ENCODE measurements at places on chromosomes 1 and 21. TPM values are rescaled to one million over a fixed set of nuclear protein-coding genes. Genes with fewer than 3 reads are reported as not detected.
A peak's percentile ranks its signal among the peaks of the same experiment; 100 is the strongest.

Gene FCRL1
- total RNA-seq: not detected

Gene LRRC53
- under 0.01 TPM for total RNA-seq

Gene OR11L1
- not detected for total RNA-seq

Gene OLIG1
- 6.1 TPM for total RNA-seq

Gene RNF223
- not detected for total RNA-seq

Gene PRXL2B
- total RNA-seq: 12.6 TPM

DNA sequence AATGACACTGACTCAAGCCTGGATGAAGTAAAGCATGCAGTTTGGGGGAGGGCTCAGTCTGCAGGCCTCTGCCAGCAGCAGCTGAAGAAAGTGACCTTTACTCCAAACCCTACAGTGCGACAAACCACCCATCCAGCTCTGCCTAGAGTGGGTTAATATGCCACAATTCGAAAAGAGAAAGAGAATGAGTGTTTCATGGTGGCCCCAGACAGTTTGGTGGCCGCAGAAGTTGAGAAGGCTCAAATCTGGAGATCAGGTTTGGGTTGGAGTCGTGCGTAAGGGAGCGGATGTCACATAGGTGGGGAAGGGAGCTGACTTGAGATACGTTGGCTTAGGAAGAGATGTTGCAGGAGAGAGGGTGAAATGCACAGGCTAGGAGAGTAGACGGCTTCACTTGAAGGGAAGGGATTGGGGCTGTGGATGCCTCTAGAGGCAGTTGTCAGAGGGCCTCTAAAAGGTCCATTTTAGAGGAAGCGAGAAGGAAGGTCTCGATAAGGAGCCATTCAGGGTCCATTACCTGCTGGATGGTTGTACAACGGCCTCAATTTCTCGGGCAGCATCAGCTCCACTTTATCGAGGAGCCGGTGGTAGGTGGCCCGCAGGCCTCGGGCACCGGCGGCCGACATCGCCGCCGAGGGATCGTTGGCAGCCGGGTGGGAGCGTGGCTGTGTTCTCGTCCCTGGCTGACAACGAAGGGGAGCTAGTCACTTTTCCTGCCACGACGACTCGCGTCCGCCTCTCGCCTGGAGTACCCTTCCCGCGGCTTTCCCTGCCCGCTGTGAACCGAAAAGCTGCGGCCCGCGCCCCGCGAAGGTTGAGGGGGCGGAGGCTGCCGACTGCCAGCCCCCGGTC lies 1.0 kb upstream of the DCAF6 start:
- no peak for DNase-seq

DNA sequence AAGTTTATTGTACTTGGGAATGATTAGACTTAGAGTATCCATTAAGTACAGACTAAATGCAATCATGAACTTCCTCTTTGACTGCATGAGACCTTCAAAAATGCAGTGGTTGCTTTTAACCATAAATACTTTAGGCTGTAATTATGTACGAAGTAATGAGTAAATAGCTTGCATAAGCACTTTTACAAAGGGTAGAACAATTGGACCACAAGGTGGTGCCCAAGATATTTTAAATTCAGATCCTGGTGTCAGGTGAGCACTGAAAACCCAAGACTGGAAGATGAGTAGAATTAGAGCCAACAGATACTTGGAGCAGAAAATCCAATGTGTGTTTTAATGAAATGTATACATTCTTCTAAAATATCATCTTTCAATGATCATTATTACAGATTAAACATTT lies 43.4 kb upstream of the RHOU start:
- peak; percentile 34 for DNase-seq

- no peak for DNase-seq
These were observed 4.9 kb downstream of the CNN3 start for GRCh38 chr1:94921977-94922376.

DNA sequence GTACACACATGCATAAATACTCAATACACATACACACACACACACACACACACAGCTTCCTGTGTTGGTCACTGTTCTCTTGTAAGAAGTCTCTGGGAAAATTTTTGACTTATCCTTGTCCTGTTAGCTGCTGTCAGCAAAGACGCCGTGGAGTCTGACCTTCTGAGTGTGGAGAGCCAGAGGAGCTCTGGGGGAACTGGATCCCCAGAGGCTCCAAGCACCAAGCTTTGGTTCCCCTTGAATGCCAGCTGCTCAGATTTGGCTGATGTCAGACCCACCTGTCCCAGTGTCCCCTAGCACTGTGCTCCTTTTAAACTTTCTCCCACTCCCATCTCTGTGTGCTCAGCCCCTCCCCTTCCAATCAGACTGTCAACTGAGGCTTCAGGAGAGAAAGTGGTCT lies 319.1 kb downstream of the CAMTA1 start:
- no peak for DNase-seq

- no peak for DNase-seq
These were observed 32.1 kb upstream of the PDE9A start for GRCh38 chr21:42621166-42621818.

GRCh38 chr21:29295066-29295650 lies 3.6 kb upstream of the BACH1 start:
- DNase-seq: no peak

DNA sequence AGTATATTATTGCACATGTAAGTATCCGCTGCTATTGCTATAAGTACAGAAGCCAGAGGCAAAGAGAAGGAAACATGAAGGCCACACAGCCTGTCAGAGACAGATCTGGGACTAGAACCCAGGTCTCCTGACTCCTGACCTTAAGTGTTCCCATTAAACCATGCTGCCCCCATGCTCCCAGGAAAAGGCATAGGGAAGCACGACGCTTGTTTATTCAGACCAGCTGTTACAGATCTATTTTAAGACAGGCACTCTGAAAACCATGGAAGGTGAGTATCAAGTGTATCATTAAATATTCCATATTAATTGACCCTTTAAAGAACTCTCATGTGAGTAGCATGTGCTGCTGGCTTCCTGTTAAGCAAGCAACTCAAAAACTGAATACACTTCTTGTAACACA lies 11.4 kb downstream of the VAV3 start:
- no peak for DNase-seq

DNA sequence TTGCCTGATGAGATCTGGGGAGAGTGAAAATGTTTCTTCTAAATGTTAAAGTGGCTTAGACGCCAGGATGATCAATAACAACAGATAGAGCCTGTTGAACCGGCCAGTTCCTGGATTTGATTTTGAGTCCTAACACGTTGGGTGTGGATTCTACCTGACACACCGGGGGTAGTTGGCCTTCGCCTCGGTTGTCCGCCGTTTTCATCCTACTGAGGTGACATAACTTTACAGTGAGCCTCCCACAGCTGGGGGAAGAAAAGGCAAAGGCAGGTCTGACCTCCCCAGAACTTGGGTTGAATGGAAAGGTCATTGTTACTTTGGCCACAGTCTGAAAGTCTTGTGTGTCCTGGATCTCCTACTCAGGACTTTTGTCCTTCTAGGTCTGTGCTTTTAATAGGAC lies 1.1 kb downstream of the PGD start:
- no peak for DNase-seq

GRCh38 chr1:96579636-96580035 lies 141.9 kb upstream of the PTBP2 start:
- DNase-seq: no peak

DNA sequence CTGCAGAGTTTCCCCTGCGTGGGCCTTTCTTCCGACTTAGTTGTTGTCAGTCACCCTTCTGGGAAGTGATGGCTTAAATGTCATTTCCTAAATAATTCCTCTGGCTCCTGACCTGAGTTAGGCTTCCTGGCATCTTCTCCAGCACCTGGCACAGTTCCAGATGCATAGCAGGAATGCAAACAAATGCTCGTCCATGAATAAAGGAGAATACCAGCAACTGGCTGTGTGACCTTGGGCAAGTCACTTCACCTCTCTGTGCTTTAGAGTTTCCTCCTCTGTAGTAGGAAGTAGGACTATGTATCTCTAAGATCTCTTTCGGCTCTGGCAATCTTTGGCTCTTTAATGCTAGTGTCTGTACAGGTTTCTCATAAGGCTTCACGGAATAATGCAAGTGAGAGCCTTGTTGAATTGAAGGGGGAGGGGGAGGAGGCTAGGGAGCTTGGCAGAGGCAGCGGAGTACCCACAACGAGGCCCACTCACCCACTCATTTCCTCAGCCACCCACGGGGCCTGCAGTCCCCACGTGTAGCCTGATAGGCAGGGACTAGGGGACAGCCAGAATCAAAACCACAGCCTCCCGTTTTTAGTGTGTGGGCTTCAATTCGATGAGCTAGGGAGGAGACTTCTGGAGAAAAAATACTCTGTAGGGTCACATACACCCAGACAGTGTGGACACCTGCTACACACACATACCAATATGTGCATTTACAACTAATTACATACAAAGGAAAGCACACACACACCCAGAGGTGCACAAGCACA lies 48.1 kb downstream of the TENT5C start:
- DNase-seq: no peak

DNA sequence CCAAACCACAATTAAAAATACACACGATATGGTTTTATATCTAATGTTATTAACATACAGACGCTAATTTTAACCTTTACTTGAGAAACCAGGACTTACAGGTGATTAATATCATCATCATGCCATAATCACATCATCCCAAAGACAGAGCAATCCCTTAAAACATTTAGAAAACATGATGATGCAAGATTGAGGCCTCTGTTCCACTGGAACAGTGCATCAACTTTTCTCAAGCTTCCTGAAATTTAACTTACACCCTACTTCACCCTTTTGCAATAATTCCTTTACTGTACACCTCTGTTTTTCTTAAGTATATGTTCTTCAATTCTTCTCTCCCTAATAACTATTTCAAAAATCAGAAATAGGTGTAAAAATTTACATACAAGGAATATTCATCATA lies 38.1 kb downstream of the KDM5B start:
- no peak for DNase-seq

DNA sequence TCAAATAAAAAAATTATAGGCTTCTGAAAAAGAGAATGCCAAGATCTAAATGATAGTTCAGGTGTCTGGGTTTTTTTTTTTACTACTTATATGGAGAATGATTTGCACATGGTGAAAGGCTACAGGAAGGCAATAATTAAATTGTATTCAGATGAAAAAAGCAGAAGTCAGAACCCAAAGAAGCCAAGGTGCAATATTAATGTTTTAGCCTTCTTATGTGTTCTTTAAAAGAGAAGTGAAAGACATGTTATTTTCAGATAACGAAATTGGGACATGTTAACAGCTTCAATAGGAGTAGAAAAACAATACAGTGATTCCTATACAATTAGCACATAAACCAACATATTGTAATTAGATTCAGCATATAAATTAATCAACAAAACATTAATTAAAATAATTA lies 452.9 kb upstream of the PRMT6 start:
- no peak for DNase-seq

GRCh38 chr1:34786521-34787325 lies 5.7 kb downstream of the GJB3 start:
- DNase-seq: peak; percentile 84

DNA sequence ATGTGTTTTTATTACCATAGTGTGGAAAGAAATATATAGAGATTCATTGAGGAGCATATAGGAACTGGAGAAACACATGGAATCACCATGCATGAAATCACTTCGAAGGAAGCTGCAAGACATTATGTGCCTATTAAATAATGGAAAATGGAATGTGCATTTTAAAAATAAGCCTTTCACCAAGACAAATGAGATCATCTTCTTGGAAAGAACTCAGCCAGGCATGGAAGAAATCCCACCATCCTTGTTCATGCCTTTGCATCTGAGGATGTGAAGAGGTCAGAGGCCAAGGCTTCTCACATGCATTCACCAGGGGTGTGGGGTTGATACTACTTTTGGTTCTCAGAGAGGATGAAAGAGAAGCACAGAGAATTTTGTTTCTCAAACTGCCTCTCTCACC lies 50.0 kb downstream of the C1orf198 start:
- no peak for DNase-seq

DNA sequence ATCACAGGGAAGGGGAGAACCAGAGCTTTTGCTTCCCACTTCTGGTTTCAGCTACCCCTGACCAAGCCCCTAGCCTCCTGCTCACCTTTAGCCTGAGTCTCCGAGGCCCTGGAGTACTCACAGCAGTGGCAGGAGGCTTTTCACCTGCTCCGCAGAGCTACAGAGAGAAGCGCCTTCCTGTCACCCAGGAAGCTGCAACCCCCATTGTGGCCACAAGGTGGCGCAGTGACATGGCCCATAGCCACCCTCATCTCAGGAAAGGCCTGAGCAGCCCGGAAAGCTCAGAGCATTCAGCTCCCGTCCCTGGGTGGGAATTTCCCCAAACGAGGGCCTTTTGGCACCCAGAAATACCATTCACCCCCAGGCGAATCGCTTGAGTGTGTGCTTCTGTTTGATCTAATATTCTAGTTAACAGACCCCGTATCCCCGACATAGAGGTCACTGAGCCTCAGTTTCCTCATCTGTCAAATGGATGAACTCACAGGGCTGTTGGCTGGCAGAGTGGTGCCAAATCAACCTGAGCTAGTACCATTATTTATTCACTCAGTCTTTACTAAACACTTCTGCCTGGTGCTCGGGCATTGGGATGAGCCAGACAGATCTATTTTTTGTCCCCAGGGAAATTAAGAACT lies 25.3 kb downstream of the A3GALT2 start:
- DNase-seq: peak; percentile 76

Measured in frontal cortex (tissue), 4 donors.